Fibroblast of lung (primary cell): ENCODE measurements at places on chromosomes 5 and 9.

DNA sequence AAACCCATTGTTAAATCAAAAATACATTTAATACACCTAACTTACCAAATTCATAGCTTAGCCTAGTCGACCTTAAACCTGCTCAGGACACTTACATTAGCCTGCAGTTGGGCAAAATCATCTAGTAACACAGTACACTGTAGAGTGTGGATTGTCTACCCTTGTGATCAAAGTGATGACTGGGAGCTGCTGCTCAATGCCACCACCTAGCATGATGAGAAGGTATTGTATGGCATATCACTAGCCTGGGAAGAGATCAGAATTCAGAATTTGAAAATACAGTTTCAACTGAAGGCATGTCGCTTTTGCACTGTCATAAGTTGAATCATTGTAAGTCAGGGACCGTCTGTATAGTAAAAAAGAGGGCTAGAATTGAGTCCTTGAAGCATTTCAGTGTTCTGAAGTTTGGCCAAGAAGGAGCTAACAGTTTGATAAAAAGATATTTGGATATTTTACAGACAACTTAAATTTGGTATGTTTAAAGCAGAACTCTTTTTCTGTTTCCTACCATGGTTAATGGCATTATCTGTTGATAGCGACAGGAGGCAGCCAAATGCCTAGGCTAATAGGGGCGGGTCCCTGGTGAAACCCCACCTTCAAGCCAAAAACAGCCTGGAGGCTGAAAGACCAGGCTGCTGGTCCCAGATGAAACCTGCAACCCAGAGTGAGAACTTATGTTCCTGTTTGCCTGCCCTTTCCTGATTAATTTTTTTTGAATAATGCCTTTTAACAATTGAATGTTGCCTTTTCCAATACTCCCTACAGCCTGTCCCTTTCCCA, 23.0 kb downstream of the SMIM15 start:
- no peak for DNase-seq

GRCh38 chr5:81650987-81651386, 99.9 kb downstream of the SSBP2 start:
- DNase-seq = no peak

- DNase-seq = peak; percentile 64
These were observed 569.8 kb upstream of the ADAMTS16 start for GRCh38 chr5:4570047-4570995.

DNA sequence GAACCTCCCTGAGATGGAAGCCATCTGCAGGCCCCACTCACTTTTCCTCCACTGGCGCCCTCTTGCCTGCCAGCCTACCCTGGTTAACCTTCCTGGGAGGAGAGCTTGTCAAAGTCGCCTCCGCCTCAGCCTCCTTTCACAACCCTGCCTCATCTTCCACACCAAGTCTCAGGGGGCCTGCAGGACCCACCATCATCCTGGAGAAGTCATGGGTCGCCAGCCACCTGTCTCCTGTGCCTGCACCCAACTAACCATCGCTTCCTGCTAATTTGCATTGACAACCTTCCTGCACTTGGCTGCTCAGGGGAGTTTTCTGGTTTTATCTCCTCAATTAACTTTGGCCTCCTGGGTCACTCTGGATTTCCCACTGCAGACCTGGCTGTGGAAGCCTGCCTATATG, 52.8 kb upstream of the GRHPR start:
- no peak for DNase-seq

DNA sequence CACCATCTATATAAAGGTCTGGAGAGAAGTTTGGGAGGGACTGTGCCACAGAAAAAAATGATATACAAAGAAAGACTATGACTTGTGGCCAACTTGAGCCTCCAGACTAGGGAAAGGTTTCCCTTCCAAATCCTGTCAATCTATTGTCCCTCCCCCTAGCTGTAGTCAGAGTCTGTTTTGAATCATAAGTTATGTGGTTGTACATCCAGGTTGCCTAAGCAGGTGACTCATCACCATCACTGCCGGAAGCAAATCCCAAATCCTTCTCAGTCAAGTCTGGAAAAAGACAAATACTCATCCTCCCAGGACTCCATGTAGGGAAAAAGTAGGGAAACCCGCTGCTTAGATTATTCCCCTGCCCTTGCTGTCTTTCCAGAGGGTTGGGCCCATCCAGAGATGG, 235.7 kb downstream of the CDK5RAP2 start:
- peak; percentile 45 for DNase-seq

DNA sequence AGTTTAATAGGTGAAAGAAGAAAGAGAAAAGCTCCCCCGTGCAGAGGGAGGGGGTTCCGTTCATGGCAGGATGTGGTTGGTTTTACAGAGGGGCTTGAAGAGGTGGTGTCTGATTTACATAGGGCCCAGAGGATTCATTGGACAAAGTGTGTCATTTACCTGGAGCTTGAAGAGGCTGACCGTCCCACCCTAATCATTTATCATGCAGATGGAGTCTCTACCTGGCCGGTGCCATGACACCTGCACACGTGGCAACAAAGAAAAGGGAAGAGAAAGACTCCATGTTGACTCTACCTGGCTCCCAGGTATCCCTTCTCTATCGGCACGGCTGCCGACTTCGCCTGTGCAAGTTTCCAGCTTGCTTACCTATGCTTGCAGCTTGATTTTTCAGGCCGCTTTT, 35.3 kb upstream of the PRRC2B start:
- no peak for DNase-seq

- no peak for DNase-seq
These were observed 79.5 kb downstream of the SEMA4D start for GRCh38 chr9:89418474-89418845.

DNA sequence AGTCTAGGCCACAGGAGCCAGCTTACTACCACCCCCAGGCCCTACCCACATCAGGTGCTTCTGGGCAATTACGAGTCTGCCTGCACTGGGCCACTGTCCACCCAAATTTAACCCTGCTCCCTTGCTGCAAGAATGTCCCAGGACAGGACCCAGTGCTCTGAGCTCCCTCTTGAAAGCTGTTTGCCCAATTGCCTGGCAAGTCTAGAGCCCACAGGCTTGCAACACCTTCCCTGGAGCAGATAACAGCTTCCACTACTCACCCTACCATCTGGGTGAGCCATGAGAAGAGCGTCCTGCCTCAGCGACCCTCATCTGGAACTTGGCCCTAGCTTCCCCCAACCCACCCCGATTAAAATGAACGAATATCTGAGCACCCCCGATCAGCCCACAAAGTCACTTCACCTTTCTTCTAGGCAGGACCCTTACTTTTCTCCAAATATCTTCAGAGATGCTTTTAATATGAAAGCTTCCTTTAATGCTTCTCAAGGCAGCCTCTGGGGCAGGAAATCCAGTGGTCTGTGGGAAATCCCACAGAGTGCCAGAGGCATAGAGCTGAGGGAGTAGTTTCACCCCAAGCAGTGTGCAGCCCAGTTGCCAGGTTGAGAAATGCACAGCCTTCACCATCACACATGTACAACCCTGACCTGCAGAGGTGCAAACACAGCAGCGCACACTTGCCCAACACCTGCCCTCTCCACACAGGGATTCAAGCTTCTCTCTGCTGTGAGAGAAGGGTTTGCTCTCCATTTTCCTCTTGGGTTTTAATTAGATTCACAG, 10.6 kb downstream of the ACSL6 start:
- DNase-seq = no peak

DNA sequence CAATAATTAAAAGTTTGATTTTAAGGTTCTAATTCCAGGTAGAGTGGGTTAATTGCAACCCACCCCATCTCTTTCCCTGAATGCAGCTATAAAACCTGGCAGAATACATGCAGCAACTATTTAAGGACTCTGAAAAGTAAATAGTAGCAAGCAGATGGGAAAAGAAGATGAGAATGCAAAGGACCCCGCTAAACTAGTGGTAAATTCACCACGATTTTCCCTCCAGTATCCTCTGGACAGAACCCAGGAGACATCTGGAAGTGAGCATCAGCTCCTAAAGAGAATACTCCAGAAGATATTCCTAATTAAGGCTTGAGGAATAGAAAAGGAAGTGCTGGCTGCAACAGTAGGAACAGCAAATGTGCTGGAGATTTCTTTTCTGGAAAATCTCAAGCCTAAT, 170.9 kb downstream of the FRMD3 start:
- no peak for DNase-seq

- DNase-seq = no peak
These were observed 489.3 kb downstream of the TLE4 start for GRCh38 chr9:80061096-80061495.

GRCh38 chr5:122413722-122414121, 101.7 kb downstream of the SNCAIP start:
- no peak for DNase-seq

DNA sequence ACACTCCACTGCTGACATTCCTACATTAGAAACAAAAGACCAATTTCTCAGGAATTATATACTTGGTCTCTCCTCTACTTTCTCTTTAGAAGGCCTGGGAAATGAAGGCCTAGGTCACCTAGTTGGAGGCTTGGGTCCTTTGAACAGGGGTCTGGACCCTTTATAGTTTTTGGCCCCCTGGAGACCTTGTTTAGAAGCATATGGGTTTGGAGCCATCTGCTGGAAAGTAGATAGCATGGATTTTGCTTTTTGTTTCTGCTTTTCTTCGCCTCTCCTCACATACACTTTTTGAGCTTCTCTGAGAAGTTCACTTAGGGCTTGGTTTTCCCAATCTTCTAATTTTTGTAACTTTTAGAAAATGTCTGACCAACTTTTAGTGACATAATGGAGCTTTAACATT, 67.1 kb upstream of the CDK20 start:
- peak; percentile 33 for DNase-seq

- DNase-seq = peak; percentile 33
These were observed 65.3 kb downstream of the ARHGEF37 start for GRCh38 chr5:149646564-149646963.

DNA sequence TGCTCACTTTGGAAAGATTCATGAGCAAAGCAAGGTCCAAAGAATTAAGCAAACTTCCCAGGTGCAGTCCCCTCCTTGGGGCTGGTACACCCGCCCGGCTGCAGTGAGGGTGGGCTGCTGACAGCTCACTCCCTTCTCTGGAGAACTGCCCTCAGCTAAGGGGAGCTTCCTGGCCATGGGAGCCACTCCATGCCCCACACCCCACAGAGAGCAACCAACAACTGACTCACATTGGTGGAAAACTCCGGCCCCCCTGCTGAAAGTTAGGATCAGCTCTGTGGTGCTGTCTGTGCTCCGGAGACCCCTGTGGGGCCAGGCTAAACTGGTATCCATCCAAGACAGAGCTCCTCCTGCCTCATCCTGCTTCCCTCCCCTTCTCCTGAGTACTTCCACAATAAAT, 223.0 kb downstream of the GABBR2 start:
- DNase-seq = no peak

DNA sequence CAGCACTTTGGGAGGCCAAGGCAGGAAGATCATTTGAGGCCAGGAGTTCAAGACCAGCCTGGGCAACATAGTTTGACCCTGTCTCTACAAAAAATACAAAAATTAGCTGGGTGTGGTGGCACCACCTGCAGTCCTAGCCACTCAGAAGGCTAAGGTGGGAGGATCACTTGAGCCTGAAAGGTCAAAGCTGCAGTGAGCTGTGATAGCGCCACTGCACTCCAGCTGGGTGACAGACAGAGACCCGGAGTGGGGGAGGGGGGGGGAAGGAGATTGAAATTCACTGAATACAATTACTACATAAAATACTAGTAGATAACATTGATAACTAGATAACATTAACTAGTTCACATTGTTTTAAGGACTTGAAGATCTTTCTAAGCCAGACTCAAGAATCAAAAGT, 345.6 kb downstream of the BNC2 start:
- DNase-seq = no peak

DNA sequence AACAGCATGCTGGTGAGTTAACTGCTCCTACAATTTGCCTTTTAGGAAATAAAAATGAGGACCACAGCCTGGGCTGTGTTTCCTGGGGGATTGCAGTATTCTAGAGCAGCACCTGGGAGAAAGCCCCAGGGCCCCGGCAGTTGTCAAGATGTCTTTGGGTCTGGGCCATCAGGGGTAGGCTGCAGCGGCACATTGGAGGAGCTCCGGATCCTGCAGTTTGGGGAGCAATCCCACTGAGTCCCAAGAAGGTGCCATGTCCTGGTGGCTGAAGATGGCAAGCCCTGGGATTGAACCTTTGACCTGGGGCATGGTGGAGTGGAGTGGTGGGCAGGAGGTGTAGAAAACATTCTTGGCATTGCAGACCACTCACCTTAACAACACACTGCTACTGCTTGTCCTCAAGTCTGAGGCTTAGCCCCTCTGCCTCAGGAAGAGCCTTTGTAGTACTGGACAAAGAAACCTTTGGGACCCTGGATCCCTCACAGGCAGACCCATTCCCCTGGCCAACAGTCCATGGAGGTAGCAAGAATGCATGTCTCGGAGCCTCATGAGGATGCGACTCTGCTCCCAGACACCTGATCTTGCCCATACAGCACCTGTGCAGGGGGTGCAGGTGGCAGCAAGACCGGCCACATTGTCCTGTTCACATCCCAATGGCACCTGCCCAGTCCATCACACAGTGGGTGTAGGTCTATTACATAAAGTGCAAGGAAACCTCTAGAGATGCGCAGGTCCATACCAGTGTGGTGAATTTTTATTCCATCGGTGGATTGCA, 159.1 kb upstream of the IRX2 start:
- no peak for DNase-seq

- DNase-seq = no peak
These were observed 662.8 kb upstream of the FTMT start for GRCh38 chr5:121188849-121189248.

DNA sequence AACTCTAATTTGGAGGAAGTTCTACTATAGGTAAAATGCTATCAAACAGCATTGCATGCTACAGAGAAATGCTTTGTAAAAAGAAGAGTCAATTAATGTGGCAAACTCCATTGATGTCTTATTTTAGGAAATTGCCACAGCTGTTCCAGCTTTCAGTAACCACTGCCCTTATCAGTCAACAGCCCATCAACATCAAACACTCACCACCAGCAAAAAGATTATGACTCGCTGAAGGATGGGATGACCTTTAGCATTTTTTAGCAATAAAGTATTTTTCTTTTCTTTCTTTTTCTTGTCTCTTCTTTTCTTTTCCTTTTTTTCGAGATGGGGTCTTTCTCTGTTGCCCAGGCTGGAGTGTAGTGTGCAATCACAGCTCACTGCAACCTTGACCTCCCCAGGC, 26.0 kb downstream of the CRHBP start:
- no peak for DNase-seq

DNA sequence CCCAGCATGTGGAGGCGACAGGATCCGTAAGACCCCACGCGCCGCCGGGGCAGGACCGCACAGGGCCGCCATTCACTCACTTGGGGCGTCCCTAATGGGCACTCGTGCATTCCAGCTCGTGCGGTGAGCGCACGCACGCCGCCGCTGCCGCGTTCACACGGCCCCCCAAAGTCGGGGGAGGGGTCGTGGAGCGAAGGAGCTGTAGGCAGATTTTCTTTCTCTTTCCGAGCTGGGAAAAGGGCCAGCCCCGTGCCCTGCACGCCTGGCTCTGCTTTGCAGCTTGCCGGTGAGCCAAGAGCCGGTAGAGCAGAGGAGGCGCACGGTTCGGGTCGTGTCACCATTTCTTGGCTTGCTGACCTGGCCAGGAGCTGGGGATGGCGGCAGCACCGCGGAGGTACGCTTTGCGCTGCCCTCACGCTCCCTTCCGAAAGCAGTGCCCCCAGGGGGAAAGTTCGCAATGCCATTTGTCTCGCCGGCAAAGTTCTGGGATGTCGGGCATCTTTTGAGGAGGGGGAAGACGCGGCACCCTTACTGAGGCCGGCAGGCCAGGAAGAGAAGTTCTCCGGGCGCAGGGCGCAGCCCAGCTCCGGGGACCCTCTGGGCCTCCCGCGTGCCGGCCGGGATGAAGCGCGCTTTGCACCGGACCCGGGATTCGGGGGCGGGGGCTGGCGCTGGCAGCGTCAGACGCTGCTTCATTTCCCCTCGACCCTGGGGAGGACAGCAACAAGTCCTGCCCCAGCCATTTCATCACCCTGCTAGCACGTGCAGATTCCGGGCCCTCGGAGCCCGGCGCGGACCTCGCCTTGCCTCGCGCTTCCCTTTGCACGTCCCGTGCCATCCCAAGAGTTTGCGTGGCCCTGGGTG, 898 bp downstream of the STC2 start:
- DNase-seq = peak; percentile 70
